A375 (cell line): ENCODE measurements at places on chromosomes 5 and 9. TPM values are rescaled to one million over a fixed set of nuclear protein-coding genes. Genes with fewer than 3 reads are reported as not detected.

The YTHDC2 gene
- total RNA-seq = 14.9 and 15.1 TPM in 2 replicates

The PLAC8L1 gene
- total RNA-seq = 0.19 and 0.34 TPM in 2 replicates

The PURA gene
- 8.9 and 11.4 TPM in 2 replicates for total RNA-seq

The BARHL1 gene
- not detected in 2 replicates for total RNA-seq

The SLC27A6 gene
- total RNA-seq = 0.16 and 0.26 TPM in 2 replicates

The CCL27 gene
- total RNA-seq = 0.23 and 0.50 TPM in 2 replicates

The TPM2 gene
- 435 and 454 TPM in 2 replicates for total RNA-seq

The CCDC112 gene
- 7.4 and 15.2 TPM in 2 replicates for total RNA-seq

The STPG3 gene
- total RNA-seq = not detected in 2 replicates

The GDA gene
- 17.6 and 19.4 TPM in 2 replicates for total RNA-seq

The SLC36A3 gene
- total RNA-seq = not detected in 2 replicates

The GKAP1 gene
- 4.0 and 5.4 TPM in 2 replicates for total RNA-seq

The PITX1 gene
- 1.2 and 2.1 TPM in 2 replicates for total RNA-seq

The CCL21 gene
- not detected in 2 replicates for total RNA-seq

The SUB1 gene
- total RNA-seq = 200 and 300 TPM in 2 replicates

The MYO10 gene
- total RNA-seq = 13.5 and 15.8 TPM in 2 replicates

The BRINP1 gene
- total RNA-seq = not detected in 2 replicates

The AGXT2 gene
- not detected in 2 replicates for total RNA-seq

The TARS1 gene
- 351 and 419 TPM in 2 replicates for total RNA-seq

The CDKN2B-AS1 gene
- 0.08 TPM in 1 of 2 replicates, not detected in the other for total RNA-seq

The CTXN3 gene
- total RNA-seq = not detected in 2 replicates

The LHX3 gene
- total RNA-seq = not detected in 2 replicates

The HMMR gene
- total RNA-seq = 53.9 and 55.5 TPM in 2 replicates

The ELOVL7 gene
- total RNA-seq = 0.45 and 0.68 TPM in 2 replicates

The ZNG1F gene
- total RNA-seq = 18.3 and 118 TPM in 2 replicates

The CDO1 gene
- total RNA-seq = 0.98 and 3.0 TPM in 2 replicates

The SPINK6 gene
- not detected in 2 replicates for total RNA-seq

The LHFPL2 gene
- 27.7 and 29.7 TPM in 2 replicates for total RNA-seq

The GDNF gene
- total RNA-seq = 0.45 and 1.5 TPM in 2 replicates

The HSD17B3 gene
- total RNA-seq = 1.0 and 1.2 TPM in 2 replicates

The NUTM2G gene
- not detected in 2 replicates for total RNA-seq

The SLC36A2 gene
- not detected in 2 replicates for total RNA-seq

The GGTA1 gene
- not detected in 2 replicates for total RNA-seq

The LCN10 gene
- 0.15 TPM in 1 of 2 replicates, not detected in the other for total RNA-seq

The DNLZ gene
- 50.1 and 56.7 TPM in 2 replicates for total RNA-seq

The FOXD4L3 gene
- total RNA-seq = not detected in 2 replicates

The DNM1 gene
- 43.2 and 45.4 TPM in 2 replicates for total RNA-seq

The DMRT1 gene
- not detected in 2 replicates for total RNA-seq

The ADAMTS13 gene
- total RNA-seq = 2.7 and 3.9 TPM in 2 replicates

The NACC2 gene
- total RNA-seq = 18.9 and 21.5 TPM in 2 replicates

The STK10 gene
- 76.9 and 79.7 TPM in 2 replicates for total RNA-seq

The HSPB3 gene
- 2.5 and 3.1 TPM in 2 replicates for total RNA-seq

The MIER3 gene
- total RNA-seq = 16.4 and 26.1 TPM in 2 replicates

The LMNB1 gene
- 129 and 144 TPM in 2 replicates for total RNA-seq
